ENCODE measurements at places on chromosomes 7 and 10.
A peak's percentile ranks its signal among the peaks of the same experiment; 100 is the strongest.

GRCh38 chr7:159086301-159086925 lies 58.3 kb downstream of the VIPR2 start:
- peak; percentile 9 for DNase-seq

DNA sequence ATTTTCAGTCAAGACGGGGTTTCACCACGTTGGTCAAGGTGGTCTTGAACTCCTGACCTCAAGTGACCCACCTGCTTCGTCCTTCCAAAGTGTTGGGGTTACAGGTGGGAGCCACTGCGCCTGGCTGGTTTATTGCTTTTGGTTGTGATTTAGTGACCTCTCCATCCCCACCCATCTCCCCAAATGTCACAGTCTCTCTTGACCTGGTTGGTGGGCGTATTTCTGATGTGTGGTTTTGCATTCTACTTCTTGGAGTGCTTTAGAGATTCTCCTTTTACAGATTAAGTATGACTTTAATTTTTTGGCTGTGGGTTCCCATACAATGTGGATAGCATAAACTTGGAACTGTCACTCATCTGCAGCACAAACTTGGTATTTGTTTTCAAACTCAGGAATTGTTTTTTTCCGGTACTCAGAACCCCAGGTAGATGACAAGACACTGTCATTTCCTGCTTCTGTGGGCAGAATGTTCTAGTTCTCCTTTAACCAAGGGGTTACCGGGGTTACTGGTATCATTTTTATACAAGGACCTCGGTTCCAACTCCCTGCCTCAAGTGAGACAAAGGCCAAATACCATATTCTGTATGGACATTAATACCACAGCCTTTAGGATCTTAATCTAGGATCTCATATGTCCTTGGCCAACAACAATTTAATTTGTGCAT lies 50.5 kb downstream of the MRC1 start:
- no peak for DNase-seq

- peak; percentile 45 for DNase-seq
Measured at GRCh38 chr7:5428478-5429252, 5.0 kb upstream of the TNRC18 start.

DNA sequence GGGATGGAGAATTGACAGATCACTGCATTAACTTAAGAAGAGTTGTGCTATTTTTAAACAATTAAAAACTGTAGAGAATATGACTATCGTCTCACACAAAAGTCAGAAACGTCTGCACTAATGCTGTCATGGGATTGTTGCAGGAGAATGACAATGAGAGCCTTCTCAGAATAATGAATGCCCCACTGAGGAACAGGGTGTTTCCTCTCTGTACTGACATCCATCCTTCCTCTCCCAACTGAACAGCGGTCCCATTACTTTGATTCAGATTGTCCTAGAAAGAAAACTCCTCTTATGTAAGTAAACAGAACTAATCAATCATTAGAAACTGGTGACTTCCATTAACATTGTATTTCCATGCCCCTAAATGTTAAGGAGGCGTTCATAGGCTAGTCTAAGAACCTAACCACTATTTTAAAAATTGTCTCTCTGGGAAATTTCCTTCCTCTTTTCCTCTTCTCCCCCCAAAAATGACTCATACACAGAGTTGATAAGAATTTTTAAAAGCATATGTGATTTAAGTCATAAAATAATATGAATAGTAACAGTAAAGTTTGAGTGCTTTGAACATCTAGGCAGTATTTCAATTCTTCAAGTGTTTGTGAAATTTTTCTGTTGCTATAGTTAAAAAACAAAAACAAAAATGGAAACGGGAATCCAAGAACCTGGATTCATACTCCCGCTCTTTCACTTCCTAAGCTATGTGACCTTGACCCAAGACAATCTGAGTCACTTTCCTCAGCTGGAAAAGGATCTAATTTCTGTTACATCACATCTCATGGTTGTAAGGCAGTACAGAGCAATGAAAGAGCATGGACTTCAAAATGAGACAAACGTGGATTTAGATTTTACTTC lies 12.7 kb upstream of the MACC1 start:
- no peak for DNase-seq

DNA sequence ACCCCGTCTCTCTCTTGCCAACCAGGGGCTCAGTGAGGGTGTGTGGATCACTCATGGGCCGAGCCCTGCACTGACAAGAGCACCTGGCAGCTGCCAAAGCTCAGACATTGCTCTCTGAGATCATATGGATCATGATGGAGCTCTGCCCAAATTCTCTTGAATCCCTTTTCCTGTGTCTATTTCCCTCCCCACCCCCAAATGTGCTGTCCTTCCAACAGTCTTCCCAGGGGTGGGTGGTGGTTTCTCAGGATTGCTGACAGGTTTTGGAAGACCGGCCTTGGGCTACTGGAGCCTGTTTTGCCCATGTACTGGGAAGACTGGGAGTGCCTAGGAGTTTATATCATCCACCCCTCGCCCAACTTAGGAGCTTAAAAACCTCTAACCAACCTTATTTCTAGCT lies 10.5 kb downstream of the ARHGAP22 start:
- DNase-seq: no peak

DNA sequence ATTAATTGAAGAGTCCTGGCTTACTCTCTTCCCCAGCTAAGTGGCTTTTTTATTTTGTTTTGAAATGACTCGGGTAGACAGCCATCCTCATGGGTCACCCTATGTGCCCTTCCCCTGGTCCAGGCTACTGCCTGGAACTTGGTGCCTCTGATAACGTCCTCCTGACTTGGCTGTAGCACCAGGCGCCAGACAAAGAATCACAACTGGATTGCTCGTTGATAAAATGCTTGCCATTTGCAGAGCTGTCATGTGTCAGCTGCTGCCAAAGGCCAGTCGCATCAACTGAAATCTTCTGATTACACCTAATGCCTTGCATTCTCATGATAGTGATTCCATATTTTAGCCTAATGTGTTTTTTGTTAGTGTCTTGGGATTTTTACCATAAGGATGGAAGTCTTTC lies 27.4 kb upstream of the ABLIM1 start:
- no peak for DNase-seq

- DNase-seq: no peak
Measured at GRCh38 chr7:130365511-130366441, 14.5 kb upstream of the CPA1 start.

DNA sequence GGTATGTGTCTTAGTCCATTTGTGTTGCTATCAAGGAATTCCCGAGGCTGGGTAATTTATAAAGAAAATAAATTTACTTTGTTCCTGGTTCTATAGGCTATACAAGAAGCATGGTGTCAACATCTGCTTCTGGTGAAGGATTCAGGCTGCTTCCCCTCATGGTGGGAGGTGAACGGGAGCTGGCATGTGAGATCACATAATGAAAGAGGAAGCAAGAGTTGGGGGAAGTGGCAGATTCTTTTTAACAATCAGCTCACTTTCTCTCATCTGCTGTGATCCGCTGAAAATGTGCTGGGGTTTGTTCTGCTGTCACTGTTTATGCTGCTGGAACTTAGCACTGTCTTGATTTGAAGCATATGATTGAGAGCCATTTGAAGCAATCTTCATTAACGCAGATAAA lies 730.0 kb upstream of the SORCS1 start:
- no peak for DNase-seq

DNA sequence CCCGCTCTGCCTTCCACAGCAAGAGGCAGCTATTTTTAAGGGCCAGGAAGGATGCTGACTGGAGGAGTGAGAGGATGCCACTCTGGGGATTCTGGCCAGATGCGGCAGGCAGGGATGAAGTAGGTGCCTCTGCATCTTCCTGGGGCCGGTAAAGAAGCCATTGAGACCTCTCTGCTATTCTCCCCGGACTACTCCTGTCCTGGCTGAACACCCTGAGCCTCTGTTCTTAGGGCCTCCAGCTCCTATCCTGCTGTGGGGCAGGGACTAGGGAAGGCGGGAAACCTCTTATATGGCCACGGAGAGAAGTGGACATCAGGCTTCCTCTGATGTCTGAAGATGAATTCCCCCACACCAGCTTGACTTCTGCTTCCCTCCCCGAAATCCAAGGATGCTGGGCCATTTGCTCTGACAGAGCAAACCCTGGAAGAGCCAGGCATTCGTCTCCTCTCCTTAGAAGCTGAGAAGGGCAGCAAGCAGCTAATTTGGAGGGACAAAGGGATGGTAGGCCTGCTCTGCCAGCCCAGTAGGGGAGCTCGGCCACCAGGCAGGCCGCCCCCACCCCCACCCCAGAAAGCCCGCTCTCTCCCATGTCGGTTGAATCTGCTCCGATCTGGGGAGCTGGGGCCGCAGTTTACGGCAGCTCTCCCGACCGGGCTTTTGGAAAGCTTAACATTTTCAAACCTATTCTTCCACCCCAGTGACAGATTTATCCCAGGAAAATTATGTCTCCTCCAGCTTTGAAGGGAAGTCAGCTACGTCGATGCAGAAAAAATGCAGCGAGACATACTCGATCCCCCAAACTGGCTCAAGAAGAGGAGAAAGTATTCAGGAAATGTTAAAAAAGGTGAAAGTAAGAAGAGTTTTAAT lies 2.8 kb downstream of the FGF8 start:
- no peak for DNase-seq

DNA sequence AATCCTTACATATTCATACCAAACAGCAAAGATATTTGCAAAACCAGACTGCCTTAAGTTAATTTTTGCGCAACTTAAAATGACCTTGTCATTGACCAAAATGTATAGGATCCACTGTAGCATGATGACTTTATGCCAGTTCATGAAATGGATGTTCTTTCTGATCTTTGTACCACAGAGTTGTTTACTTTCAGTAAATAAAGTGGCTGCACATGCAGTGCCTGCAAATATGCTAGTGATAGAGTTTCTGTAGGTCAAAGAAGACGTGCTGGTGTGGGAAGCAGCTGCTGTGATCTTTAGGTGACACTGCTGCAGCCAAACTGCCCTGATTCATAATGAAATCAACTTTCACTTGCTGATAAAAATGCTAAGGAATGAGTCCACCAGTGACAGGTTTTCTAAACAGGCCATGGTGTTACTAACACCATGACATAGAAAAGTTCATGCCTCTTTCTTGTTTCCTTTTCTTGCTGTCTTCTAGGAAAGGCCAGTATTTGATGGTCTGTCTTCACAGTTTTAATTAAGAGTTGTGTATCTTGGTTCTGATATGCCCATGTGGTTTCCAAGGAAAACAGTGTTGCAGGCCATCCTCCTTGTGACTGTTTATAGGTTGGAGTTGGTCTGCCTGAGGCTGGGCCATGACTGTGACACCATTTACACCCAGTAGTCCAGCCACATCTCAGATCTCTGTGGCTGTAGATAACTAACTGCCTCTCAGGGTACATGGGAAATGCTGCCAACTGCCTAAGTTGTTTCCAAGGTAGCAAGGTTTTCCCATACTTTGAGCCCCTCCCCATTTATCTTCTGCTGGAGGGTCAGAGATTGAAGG lies 62.5 kb downstream of the INSYN2A start:
- DNase-seq: no peak

- DNase-seq: no peak
Measured at GRCh38 chr7:157827045-157827862, 490.4 kb downstream of the DNAJB6 start.

DNA sequence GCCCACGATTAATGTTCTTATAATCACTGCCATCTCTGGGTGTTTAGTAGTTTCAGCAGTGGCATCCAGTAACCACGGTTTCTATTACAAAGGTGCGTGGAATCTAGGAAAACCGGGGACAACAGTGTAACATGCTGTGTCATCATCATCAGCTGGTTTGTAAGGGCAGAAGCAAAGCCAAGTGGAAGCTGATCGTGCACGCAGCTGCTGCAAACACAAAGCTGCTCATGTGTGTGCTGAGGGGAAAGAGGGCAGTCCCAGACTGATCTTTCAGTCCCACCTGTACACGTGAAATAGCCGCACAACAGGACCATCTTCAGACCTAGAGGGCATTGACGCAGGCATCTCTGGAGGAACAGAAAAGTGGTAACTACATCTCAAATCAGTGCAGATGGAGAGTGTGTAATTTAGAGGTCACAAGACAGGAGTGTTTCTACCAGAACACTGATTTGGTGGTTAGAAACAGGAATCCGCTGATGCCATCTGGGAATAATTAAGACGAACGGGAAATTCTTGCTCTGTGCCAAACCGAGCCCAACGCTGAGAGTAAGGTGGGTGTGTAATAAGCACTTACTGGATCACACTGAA lies 13.4 kb downstream of the ANKRD16 start:
- DNase-seq: no peak

GRCh38 chr7:81482600-81483186 lies 287.2 kb downstream of the HGF start:
- DNase-seq: no peak

GRCh38 chr10:114437473-114438292 lies 33.4 kb upstream of the AFAP1L2 start:
- no peak for DNase-seq

DNA sequence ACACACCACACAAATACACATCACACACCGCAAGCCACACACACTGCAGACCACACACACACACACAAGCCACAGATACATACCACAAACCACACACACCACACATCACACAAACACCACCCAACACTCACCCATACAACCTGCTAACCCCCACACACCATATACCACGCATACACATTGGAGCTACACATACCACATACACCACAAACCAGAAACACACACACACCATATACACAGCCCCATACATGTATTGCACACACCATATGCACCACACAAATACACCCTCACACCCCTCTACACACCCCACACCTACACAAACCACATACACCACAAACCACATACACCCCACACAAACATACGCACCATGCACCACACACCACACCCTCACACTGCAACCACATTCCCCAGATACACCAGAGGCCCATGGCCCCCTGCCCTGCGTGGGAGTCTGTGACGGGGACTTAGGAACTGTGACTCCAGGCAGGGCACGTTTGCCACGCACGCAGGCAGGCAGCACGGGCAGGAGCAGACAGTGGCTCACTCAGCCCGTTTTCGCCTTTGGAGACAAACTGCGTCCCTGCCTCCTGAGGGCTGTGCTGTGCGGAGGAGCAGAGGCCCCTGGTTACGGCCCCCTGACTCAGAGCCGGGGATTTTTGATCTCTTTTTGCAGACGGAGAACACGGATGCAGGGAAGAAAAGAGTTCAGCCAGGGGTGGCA lies 52.6 kb downstream of the TMEM209 start:
- no peak for DNase-seq

DNA sequence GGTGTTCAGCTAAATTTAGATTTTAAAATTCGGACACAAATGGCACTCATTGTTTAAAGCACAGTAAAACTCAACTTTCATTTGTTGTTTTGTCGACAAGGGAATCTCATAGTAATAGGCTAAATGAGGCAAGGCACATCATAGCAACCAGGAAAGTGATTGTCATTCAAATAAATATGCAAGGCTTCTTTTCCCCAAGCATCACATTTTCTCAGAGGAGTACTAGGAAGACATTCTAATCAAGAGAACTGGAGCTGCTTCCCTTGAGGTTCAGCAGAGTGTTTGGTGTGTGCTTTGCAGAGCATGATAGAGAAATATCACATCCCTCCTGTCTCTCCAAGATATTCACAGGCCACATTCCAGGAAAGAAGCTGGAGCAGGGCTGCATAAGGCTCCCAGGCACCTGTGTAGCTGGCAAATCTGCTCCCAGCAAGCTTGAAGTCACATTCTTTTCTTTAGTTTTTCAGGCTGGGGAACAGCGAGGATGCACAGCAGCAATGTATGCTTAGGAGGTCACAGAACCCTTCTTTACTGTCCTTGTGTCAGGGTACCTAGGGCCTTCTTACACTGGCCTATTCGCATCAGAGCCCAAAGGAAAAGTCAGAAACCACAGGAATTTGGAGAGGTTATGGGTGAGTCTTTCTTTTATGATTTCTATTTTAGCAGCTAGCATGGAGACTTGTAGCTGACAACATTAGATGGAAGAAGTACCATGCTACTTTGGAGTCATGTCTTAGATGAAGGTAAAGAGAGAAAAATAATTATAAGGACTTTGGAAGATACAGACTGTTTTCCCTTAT lies 95.9 kb upstream of the HDAC9 start:
- no peak for DNase-seq

GRCh38 chr7:142481548-142481947 lies 223.7 kb upstream of the PRSS58 start:
- no peak for DNase-seq

GRCh38 chr7:39054731-39055130 lies 77.0 kb downstream of the POU6F2 start:
- DNase-seq: no peak
